ENCODE measurements at places on chromosomes 7 and 10.

- no peak for DNase-seq
Measured at GRCh38 chr10:75540981-75541380, 109.6 kb downstream of the LRMDA start.

GRCh38 chr7:38312821-38313220 is 39.4 kb upstream of the TARP start:
- DNase-seq = no peak

DNA sequence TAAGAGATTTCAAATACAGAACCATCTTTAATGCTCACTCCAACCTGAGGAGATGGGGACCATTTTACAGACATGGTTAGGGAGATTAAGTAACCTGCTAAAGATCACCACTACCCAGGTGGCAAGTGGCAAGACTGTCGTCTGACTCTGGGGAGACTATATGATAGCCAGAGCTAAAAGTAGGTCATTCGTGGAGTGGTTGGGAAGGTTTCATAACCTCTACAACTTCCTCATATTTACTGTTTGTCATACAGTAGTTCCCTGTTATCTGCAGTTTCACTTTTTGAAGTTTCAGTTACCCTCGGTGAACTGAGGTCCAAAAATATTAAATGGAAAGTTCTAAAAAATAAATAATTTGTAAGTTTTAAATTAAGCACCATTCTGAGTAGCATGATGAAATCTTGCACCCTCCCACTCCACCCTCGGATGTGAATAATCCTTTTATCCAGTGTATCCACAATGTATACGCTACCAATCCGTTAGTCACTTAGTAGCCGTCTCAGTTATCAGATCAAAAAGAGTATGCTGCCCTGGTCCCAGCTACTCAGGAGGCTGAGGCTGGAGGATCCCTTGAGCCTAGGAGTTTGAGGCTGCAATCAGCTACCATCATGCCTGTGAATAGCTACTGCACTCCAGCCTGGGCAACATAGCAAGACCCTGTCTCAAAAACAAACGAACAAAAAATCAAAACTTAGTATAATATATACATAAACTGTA is 14.9 kb upstream of the LGI1 start:
- DNase-seq = peak; percentile 64

GRCh38 chr7:134472572-134473244 is 13.8 kb upstream of the AKR1B1 start:
- no peak for DNase-seq

DNA sequence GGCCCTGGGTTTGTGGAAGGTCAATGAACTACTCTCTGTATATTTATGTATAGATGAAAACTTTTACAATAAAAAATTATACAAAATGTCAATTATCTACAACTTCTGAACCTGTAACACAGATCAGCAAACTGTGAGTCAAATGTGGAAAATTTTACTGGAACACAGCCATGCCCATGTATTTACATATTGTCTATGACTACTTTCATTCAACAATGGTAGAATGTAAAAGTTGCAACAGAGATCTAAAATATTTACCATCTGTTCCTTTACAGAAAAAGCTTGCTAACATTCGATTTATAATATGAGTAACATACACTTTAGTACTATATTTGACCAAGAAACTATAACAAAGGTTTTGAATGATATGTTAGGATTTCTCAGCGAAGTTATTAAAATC is 481.6 kb downstream of the PARD3 start:
- no peak for DNase-seq

- DNase-seq = no peak
Measured at GRCh38 chr10:82468453-82468852, 593.5 kb downstream of the NRG3 start.

DNA sequence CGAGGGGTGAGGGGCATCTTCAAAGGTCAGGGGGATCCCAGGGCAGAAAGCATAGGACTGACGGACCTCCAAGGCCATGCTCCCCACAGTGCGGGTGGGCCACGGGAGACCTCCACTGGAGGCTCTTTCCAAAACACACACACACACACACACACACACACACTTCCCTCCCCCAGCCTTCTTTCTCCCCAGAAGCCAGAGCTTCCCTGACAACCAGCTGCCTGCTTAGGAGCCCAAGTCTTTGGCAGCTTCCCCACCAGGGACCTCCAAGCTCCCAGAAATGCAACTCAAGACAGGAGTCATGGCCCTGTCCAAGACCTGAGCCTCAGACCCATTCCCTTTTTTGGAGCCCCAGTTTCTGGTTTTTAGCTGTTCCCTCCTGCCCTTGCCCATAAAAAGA is 710 bp upstream of the C10orf105 start:
- no peak for DNase-seq

- DNase-seq = peak; percentile 82
Measured at GRCh38 chr7:95246831-95247370, 77.4 kb downstream of the PON1 start.

DNA sequence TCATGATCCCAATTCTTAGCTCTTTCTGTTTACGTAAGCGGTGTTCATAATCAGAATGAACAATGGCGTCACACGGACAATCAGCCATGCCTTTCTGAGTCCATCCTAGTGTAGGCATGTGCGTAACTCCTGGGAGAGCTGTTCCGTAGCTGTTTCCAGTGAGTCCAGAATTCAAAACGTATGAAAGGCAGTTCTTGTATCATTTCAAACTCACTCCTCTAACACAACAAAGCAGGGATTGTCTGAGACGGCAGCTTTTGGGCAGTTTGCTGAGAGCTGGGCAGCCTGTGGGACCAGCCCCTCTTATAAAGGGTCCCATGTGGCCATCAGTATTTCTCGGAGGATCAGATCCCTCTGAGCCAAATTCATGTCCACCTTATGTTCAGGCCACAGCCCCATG is 43.4 kb downstream of the PSPH start:
- no peak for DNase-seq
